Stimulated activated CD4-positive, alpha-beta T cell treated with anti-CD3 and anti-CD28 coated beads, Interleukin-2, amount 100 ng/mL, for 48 hours (primary cell): ENCODE measurements at places on chromosomes 4 and X.

DNA sequence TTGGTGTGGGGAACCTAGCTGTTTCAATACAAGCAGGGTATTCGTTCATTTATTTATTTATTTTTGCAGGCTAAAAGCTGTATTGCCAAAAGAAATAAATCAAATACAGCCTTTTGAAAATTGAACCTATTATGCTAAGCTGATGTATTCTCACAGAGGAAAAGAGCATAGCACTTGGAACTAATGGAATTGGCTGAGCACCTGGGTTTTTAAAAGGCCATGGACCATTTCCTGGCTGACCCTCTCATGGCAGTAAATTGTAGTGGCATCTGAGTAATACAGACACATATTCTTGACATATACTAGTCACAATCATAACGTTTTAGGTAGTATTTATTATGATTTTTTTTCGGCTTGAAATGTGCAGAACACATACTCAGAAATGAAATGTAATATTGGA lies 71.8 kb upstream of the ALG13 start:
- no peak for DNase-seq

GRCh38 chr4:924107-925096 lies 7.7 kb downstream of the GAK start:
- DNase-seq = no peak

- DNase-seq = no peak
These were observed 8.6 kb upstream of the ZXDA start for GRCh38 chrX:57918750-57919436.

DNA sequence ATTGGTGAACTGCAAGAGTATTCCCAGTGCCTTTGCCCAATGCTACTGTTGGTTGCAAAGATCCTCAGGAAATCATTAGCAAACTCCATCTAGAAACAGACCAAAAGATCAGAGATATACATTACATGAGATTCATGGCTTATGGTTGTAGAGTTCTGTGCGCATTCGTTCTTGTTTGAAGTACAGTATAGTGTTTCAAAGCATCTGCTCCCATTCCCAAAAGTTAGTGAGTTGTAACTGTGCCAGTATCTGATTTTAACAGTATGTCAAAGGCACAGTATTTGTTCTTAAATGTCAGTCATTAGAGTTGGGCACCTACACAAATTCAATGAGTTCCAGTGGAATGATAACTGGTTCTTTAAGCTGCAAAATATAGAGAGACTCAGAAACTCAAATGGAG lies 314.7 kb upstream of the ATOH1 start:
- DNase-seq = no peak

- DNase-seq = no peak
These were observed 8.3 kb upstream of the XK start for GRCh38 chrX:37677243-37677642.

GRCh38 chr4:87122252-87122651 lies 98.2 kb downstream of the KLHL8 start:
- no peak for DNase-seq

GRCh38 chrX:39418254-39418704 lies 617.0 kb downstream of the MID1IP1 start:
- no peak for DNase-seq

GRCh38 chr4:155371432-155372043 lies 5.2 kb downstream of the MAP9 start:
- no peak for DNase-seq

- no peak for DNase-seq
These were observed 154.2 kb downstream of the NHS start for GRCh38 chrX:17529151-17529745.

- no peak for DNase-seq
These were observed 75.4 kb downstream of the FBXW7 start for GRCh38 chr4:152460488-152460887.

GRCh38 chrX:9865804-9866472 lies 79.7 kb downstream of the SHROOM2 start:
- no peak for DNase-seq

DNA sequence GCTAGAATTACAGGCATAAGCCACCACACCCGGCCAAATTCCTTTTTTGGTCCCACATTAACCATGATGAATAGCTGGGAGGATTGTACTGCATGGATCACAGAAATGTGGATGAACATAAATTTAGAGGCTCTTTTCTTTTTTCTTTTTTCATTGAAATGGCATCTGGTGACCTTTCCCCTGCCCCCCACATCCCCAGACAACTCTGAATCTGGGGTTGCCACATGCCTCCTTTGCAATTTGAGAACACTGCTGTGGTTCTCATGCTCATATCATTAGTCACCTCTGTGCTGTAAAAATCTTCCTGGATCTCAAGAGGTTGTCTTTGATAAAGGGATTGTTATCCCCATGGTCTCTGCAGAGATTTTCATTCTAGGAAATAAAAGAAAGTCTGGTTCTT lies 22.8 kb upstream of the FMR1NB start:
- no peak for DNase-seq

DNA sequence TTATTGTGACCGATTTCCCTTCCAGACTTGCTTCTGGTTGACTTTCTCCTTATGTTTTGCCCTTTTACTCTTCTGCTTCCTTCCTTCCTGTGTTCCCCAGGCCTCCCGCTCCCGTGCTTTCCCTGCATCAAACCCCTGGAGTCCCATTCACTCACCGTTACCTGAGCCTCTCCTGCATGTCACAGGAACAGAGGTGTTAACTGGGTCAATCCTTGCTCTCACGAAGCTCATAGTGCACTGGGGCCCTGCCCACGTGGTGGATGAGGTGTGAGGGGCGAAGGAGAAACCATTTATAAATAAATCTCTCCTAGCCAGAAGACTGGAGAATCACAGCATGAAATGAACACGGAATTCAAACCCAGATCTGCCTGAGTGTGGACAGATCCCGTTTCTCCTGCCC lies 83.1 kb upstream of the MSX1 start:
- DNase-seq = no peak

DNA sequence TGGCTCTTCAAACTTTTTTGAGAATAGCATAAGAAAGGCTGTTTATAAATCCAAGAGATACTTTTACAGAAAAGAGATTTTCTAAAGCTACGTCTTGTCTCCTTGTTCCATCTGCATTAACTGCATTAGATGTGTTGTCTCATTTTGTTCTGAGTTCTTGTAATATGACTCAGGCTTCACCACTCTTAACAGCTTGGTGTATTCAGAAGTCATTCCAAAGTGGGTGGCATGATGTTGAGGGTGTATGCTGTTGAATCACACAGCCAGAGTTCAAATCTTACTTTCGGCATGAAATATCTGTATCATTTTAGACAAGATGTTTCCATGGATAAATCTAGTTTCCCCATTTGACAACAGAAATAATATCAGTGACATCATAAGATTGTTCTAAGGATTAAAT lies 30.1 kb downstream of the SYTL5 start:
- no peak for DNase-seq

- DNase-seq = no peak
These were observed 79.3 kb upstream of the DYNLT3 start for GRCh38 chrX:37926700-37927099.

DNA sequence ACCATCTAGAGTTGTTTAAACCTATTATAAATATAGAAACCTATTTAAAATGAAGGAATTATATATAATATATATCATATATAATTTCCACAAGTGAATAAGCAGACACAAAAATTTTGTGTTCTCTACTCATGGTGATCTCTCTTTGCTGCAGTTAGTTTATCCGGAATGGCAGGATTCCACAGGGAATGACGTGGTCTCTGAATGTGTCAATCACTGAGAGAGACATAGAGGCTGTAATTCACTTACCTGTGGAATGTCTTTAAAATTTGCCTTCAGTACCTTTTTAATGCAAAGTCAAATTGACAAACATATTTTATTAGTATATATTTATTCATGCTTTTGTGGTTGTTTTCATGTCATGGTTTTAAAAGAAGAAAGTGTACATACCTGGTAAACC lies 669.3 kb downstream of the NLGN4X start:
- DNase-seq = no peak

- DNase-seq = no peak
These were observed 52.7 kb downstream of the NPY1R start for GRCh38 chr4:163279713-163280112.

GRCh38 chr4:25442863-25443307 lies 65.8 kb downstream of the ANAPC4 start:
- DNase-seq = no peak

DNA sequence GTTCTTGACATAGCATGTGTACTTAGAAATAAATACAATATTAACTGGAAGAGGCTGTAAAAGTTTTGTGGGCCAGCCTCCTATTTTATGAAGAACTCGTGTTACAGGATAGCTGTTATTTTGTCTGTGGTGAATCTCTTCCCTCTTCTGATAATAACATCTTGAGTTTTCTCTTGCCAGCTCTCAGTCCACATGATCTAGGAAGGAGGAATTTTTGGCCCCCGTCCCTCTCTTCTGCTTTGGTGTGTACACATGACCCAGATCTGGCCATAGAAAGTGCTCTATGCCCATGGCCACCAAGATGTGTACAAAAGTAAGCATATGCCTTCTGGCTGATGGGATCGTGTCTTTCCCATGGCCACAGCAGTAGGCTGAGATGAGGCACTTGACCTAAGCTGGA lies 108.0 kb upstream of the LEF1 start:
- no peak for DNase-seq

- DNase-seq = no peak
These were observed 27.8 kb upstream of the OPHN1 start for GRCh38 chrX:68461093-68461492.

DNA sequence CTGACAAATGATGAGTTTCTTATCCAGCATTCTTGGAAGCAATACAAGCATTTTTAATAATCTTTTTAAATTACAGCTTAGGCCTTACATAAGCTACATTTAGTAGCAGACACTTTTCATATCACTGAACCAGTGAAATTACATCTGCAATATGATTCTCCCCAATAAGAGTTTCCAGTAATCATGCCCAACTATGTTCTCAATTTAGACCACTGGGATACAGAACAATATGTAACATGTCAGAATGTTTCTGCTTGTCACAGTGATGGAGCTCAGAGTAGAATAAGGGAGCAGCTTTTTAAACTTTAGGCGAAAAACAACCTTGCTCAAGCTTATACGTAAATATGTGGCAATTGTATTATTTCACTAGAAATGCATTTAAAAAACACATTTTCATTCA lies 1132.2 kb downstream of the FAT4 start:
- no peak for DNase-seq

DNA sequence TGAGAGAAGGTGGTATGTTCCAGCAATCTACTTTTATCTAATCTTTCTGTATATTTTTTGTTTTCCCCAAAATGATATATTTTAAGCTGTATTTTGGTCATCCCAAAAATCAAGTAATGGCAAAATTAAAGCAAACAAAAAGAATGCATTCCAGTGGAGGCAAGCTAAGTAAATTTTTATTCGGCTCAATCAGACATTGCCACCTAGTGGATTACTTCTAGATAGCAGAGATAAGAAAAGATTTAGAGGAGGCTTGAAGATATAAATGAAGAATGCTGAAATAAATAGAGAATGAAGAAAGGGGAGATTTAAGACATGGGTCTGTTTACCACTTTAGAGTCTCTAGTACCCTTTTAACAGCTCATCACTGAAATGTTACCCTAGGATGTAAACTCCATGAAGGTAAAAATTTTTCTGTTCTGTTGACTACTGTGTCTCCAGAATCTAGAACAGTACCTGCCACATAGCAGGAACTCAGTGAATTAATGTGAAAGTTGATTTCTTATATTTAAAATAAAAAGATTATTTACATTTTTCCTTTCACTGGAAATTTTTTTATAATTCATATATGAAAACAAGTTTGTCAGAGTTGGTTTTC lies 110.9 kb upstream of the ANK2 start:
- no peak for DNase-seq

- DNase-seq = peak; percentile 2
These were observed 72.2 kb downstream of the BLTP1 start for GRCh38 chr4:122224348-122224747.
